Glutamatergic neuron (in vitro differentiated cells): ENCODE measurements at places on chromosomes 11 and 22. TPM values are rescaled to one million over a fixed set of nuclear protein-coding genes. Genes with fewer than 3 reads are reported as not detected.

Gene PCSK7
- 109 TPM for total RNA-seq

- no peaks in the 10 kb centered on the region for H3K36me3 ChIP-seq
- H3K27me3 ChIP-seq = peaks cover 2% of the 10 kb centered on the region
- H3K27ac ChIP-seq = no peak overlapping the region
- peak; percentile 41 for DNase-seq
- peak overlapping the region; percentile 4 for H3K4me3 ChIP-seq
- peaks cover 12% of the 10 kb centered on the region for H3K4me1 ChIP-seq
These were observed 52.5 kb upstream of the CLDN5 start for GRCh38 chr22:19576460-19577421.

DNA sequence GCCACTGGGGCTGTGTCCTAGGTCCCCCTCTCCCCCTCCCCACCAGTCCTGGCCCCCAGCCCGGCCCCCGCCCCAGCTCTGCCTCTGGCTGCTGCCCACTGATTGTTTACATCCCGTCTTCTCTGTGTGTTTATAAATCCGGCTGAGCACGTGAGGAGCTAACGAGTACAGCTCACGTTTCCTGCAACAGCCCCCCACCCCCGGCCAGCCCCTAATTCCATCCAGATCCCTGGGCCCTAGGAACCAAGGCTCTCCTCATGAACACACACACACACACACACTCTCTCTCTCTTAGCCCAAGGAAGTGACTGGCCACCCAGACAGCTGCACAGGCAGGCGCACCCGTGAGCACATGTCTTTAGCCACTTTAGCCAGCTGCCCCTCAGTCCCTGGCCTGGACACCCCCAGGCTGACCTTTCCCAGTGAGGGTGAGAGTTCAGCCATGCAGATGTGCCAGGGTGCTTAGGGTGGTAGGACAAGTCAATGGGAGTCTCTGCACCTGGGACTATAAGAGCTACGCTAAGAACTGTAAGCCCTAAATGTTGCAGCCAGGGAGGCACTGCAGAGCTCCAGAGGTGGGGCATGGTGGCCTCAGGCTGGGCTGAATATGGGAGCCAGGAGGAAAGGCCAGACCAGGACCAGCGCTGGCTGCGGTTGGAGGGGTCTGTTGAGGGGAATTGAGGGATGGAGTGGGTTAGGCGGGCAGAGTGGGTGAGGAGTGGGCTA, 2.9 kb downstream of the CLCF1 start:
- H3K27me3 ChIP-seq = peaks cover 22% of the 10 kb centered on the region
- no peak for DNase-seq
- H3K4me3 ChIP-seq = no peak overlapping the region
- H3K27ac ChIP-seq = peak overlapping the region; percentile 8

Gene NNMT
- 3.4 TPM for total RNA-seq

DNA sequence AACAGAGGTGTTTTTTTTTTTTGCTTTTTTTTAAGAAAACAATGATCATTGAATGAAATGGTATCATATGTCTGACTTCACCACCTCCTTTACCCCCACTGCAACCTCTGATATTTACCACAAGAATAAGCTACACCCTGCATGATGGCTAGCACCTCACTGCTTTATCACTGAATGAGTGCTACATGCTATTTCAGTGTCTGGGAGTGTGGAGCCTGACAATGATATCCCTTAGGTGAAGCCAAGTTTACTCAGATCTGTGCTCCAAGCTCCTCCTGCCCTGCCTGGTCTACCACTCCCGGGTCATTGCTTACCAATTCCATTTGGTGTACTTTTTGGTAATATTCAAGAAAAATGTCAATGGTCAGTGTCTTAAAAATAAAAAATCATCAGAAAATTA, 21.1 kb downstream of the MMP20 start:
- H3K27ac ChIP-seq = no peak overlapping the region
- no peak for DNase-seq
- H3K36me3 ChIP-seq = no peaks in the 10 kb centered on the region
- H3K4me3 ChIP-seq = no peak overlapping the region
- no peaks in the 10 kb centered on the region for H3K27me3 ChIP-seq

- no peaks in the 10 kb centered on the region for H3K36me3 ChIP-seq
- peak overlapping the region; percentile 49 for H3K4me3 ChIP-seq
- peak overlapping the region; percentile 79 for H3K27ac ChIP-seq
- no peak for DNase-seq
- H3K27me3 ChIP-seq = peaks cover 29% of the 10 kb centered on the region
These were observed 8.1 kb downstream of the RCOR2 start for GRCh38 chr11:63908631-63909401.

DNA sequence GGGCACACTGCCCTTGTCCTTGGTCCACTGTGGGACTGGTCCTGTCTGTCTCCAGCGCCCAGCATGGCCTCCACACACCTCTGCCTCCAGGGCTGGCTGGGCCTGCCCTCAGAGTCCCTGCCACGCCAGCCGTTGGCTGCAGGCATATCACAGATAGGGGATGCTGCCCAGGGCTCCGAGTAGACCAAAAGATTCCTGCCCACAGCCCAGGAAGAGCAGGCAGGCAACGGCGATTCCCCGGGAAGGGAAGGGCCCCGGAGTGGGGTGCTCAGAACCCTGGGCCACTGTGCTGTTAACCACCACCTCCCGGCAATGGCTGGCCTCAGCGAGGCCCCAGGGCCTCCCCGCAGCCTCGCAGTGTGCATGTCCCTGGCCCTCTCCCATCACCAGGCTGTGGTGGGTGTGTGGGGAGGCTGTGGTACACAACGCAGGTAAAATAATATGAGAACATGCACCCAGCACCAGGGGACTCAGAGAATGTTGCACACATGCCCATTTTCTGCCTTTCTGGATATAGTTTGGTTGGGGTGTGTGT, 2.2 kb downstream of the IFITM5 start:
- peak; percentile 11 for DNase-seq
- no peak overlapping the region for H3K27ac ChIP-seq
- peaks cover 10% of the 10 kb centered on the region for H3K4me1 ChIP-seq
- peaks cover 8% of the 10 kb centered on the region for H3K27me3 ChIP-seq
- no peaks in the 10 kb centered on the region for H3K36me3 ChIP-seq

DNA sequence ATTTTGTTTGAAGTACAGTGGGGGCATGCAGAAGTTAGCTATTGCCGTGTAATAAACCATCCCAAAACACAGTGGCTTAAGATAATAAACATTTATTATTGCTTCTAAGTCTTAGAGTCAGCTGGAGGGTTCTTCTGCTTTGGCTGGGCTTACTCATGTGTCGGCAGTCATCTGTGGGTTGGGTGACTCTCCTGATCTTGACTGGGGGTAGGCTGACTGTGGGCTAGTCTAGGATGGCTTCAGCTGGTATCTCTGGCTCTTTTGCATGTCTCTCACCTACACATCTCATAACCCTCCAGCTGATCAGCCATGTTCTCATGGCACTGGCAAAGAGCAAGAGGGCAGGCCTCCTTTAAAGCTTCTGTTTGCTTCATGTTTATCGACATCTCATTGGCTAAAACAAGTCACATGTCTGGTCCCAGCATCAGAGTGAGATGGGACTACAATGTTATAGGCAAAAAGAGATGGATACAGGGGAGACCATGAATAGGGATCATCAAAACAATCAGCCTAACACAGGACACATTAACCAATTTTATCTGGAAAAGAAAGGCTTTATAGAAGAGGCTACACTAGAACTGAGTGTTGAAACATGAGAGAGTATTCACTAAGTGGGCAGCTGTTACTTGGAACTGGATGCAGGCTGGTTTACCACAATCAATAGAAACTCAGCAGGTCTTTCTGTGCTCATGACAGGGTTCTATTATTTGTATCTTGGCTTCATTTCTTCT, 5.1 kb downstream of the LRRC51 start:
- no peak for DNase-seq
- H3K36me3 ChIP-seq = no peaks in the 10 kb centered on the region
- peak overlapping the region; percentile 9 for H3K4me3 ChIP-seq
- peaks cover 5% of the 10 kb centered on the region for H3K27me3 ChIP-seq
- peak overlapping the region; percentile 88 for H3K27ac ChIP-seq
- H3K4me1 ChIP-seq = peaks cover 25% of the 10 kb centered on the region

DNA sequence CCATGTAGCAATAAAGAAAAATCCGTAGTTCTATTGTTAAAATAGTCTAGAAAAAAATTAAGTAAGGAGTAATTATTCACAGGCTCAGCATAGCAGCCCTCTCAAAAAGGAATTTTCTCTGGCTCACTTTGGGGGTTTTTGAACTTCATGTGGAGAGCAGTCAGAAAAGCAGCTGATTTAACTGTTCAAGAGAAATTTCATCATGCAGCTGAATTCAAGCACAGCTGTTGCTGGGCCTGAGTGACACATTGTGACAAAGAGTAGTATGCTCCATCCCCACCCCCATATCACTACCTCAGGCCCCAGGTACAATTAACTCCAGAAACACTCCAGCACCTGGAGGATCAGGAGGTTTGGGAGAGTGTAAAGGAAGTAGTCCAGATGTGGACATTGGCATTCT, 272.1 kb downstream of the FAM76B start:
- H3K4me3 ChIP-seq = no peak overlapping the region
- peaks cover 2% of the 10 kb centered on the region for H3K27me3 ChIP-seq
- no peak for DNase-seq
- H3K4me1 ChIP-seq = peaks cover 3% of the 10 kb centered on the region

Gene PNPLA3
- total RNA-seq = 14.7 TPM

DNA sequence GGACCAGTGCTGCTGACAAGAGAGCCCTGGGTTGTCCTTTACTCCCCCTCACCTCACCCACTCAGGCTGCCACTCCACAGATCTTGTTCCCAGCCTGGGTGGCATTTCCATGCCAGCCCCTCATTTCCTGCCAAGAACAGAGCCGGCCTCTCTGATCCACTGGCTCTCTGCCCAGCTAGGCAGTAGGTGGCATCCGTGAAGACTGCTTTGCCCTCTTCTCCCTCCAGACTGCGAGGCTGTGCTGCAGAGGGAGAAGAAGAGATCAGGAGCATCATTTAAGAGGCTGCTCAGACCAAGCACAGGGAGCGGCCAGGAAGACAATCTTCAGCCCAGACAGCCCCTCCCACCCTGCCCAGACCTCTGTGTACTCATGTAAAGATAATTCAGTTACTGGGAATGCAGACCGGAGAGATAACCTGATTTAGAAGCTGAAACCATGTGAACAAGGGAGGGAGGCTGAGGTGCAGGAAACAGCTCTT, 126.9 kb upstream of the NCAM1 start:
- no peaks in the 10 kb centered on the region for H3K36me3 ChIP-seq
- H3K4me1 ChIP-seq = peaks cover 23% of the 10 kb centered on the region
- no peak overlapping the region for H3K27ac ChIP-seq
- no peak for DNase-seq
- H3K4me3 ChIP-seq = peak overlapping the region; percentile 38
- H3K27me3 ChIP-seq = no peaks in the 10 kb centered on the region

Gene HPX
- total RNA-seq = 9.6 TPM

GRCh38 chr11:100711984-100712383, 24.9 kb downstream of the ARHGAP42 start:
- H3K4me3 ChIP-seq = no peak overlapping the region
- H3K27ac ChIP-seq = no peak overlapping the region
- peaks cover 7% of the 10 kb centered on the region for H3K27me3 ChIP-seq
- peaks cover 27% of the 10 kb centered on the region for H3K4me1 ChIP-seq
- H3K36me3 ChIP-seq = no peaks in the 10 kb centered on the region
- no peak for DNase-seq

DNA sequence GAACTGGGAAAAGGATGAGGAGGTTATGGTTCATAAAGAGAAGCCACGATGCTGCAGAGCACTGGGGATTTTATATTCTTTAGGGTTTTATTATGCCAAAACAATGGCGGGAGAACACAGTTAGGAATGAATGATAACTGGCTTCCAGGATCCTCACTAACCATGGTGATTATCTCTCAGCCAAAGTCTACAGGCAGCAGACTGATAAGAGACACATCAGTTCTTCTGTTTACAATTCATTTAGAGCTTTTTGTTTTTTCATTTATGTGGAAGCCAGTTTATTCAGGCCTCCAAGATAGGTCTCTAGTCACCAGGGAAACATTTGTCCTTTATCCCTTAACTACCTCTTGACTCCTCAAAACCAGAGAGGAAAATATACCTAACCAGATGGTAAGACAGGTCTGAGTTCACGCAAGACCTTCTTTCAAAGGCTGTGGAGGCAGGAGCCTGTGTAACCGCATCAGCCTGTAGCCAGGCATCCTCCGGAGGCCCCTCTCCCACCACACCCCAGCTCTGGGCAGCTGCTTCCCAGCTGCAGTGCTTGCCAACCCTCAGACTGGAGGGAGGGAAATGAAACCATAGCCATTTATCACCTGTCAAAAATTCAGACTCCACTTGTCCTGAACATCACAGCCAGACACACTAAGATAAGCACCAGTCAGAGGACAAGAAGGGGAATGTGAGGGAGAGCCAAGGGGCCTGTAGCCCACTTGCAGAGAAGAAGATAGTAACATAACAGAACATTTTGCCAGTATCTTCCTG, 57.2 kb upstream of the FAM181B start:
- no peaks in the 10 kb centered on the region for H3K4me1 ChIP-seq
- no peak overlapping the region for H3K4me3 ChIP-seq
- H3K27me3 ChIP-seq = no peaks in the 10 kb centered on the region
- DNase-seq = no peak
- H3K27ac ChIP-seq = no peak overlapping the region

DNA sequence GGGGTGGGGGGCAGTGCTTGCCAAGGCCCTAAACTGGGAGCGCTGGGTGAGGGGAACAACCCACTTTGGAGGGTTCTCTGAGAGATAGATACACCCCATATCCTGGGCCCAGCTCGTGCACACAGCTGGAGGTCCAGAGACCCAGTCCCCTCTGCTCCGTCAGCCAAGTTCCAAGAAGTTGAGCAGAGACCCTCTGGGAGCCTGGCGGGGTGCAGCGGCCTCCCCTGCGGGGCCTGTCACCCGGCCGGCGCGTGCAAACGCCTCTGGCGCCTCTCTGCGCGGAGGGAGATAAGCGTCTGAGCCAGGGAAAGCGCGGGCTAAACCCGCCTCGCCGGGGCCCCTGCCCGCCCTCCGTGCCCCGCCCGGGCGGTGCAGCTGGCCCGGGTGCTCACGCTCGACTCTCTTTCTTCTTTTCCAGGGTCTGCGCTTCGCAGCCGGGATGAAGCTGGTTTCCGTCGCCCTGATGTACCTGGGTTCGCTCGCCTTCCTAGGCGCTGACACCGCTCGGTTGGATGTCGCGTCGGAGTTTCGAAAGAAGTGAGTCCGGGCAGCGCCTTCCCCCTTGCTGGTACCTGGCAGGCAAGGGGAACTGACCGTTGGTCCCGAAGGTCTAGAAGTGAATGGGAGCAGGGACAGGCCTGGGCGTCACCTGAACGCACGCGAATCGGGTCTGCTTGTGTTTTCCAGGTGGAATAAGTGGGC, 540 bp downstream of the ADM start:
- no peak overlapping the region for H3K27ac ChIP-seq
- H3K27me3 ChIP-seq = peaks cover 20% of the 10 kb centered on the region
- peaks cover 7% of the 10 kb centered on the region for H3K4me1 ChIP-seq
- H3K4me3 ChIP-seq = peak overlapping the region; percentile 81
- DNase-seq = no peak
- H3K36me3 ChIP-seq = no peaks in the 10 kb centered on the region

- H3K36me3 ChIP-seq = no peaks in the 10 kb centered on the region
- H3K4me1 ChIP-seq = peaks cover 4% of the 10 kb centered on the region
- no peaks in the 10 kb centered on the region for H3K27me3 ChIP-seq
- no peak overlapping the region for H3K4me3 ChIP-seq
These were observed 137.8 kb upstream of the MTMR2 start for GRCh38 chr11:96061730-96062129.

Gene KRTAP5-1
- not detected for total RNA-seq

GRCh38 chr11:375065-376025, 6.0 kb downstream of the B4GALNT4 start:
- H3K27me3 ChIP-seq = peaks cover 29% of the 10 kb centered on the region
- peaks cover 8% of the 10 kb centered on the region for H3K4me1 ChIP-seq
- no peak overlapping the region for H3K4me3 ChIP-seq
- H3K36me3 ChIP-seq = peaks cover 13% of the 10 kb centered on the region
- H3K27ac ChIP-seq = no peak overlapping the region
- DNase-seq = peak; percentile 19

GRCh38 chr11:31826536-31827438, 15.7 kb upstream of the PAX6 start:
- peak overlapping the region; percentile 84 for H3K4me3 ChIP-seq
- H3K36me3 ChIP-seq = peaks cover 4% of the 10 kb centered on the region
- peaks cover 27% of the 10 kb centered on the region for H3K27me3 ChIP-seq
- peak overlapping the region; percentile 19 for H3K27ac ChIP-seq
- peaks cover 17% of the 10 kb centered on the region for H3K4me1 ChIP-seq

Gene PRR33
- total RNA-seq = not detected
